ENCODE measurements at places on chromosomes 13 and 19.

- DNase-seq = no peak
These were observed 12.6 kb upstream of the DCLK1 start for GRCh38 chr13:36143738-36144137.

DNA sequence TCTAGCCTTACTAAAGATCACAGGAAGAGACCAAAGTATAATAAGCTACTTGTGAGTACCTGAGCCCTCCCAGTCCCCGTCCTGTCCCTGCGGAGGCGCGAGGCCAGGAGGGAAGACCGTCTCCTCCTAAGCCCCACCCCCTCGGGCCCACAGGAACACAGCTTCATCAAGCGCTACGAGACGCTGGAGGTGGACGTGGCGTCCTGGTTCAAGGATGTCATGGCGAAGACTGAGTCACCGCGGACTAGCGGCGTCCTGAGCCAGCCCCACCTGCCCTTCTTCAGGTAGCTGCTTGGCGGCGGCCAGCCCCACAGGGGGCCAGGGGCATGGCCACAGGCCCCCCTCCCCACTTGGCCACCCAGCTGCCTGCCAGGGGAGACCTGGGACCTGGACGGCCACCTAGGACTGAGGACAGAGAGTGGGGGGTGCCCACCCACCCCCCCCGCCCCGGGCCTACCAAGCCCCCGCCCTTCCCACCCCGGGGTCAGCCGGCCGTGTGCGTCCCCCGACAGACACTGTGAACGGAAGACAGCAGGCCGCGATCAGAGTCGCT is 2.4 kb upstream of the TGFBR3L start:
- no peak for DNase-seq

DNA sequence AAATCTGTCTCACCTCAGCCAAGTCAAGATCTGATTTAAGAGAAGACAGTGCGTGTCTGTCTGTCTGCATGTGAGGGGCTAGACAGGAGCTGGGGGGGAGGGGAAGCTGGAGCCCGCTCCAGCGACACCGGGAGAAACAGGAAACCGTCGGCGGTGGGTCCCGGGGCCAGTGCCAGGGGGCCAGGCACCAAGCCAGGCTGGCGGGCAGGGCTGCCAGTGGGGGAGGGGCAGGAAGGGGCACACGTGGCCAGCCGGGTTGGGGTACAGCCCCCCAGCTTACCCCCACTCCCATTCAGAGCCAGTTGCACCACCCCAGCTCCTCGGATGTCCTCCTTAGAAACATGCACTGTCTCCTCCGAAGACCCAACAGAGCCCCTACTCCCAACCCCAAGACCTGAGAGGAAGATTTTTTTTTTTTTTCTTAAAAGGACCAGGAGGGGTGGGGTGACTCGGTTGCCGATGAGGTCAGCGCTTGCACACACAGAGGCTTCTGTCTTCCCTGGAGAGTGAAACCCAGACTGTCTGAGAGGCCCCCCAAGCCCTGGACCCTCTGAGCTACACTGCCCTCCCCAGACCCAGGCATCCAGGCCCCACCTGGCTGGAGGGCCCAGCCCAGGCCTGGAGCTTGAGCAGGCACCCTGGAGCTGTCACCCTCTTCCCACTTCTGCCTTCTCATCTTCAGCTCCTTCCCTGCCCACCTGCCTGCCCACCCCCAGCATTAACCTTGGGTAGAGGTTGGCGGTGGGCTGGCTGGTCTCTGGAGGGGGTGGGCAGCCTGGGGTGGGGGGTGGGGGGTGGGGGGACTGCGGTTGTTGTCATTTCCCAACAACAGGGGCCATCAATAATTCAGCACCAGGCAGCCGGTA is 4.0 kb downstream of the ERF start:
- DNase-seq = no peak

DNA sequence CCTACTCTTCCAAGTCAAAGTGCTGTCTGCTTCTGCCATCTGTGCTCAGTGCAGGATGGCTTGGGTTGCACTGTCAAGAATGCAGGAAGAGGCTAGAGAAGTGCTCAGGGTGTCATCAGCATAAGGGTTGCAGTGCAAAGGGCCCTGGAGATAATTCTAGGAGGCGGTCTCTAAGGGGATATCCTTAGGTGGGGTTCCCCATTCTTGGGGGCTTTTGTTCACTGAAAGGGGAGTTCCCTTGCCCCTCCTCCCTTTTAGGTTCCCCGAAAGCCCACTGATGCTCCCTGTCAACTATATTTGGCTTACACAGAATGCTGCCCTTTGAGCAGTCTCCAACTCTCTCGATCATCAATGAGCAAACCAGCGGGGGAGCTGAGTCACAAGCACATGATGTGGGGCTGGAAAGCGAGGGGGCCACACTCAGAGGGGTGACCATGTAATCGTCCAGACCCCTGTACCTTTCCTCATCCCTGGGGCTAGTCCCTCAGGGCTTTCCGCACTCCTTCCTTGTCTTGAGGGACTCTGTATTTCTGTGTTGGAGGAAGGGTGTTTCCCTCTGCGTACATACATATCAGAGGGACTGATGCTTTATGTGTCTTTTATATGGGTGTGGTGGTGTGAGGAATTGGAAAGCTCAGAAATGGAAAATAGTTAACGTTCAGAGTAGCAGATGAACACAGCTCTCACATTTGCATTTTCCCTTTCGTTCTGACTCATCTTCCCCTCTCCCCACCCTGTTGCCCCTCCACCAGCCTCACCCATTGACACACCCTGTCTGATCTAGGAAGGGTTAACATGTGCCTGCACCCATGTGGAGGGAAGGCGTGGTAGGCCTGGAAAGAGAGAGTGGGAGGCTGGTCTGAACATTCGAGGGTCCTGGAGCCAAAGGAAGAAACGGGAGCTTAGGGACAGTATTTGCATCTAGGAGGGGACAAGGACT is 6.7 kb downstream of the ZBTB32 start:
- no peak for DNase-seq

GRCh38 chr13:67943116-67943515 is 713.0 kb upstream of the PCDH9 start:
- DNase-seq = no peak

DNA sequence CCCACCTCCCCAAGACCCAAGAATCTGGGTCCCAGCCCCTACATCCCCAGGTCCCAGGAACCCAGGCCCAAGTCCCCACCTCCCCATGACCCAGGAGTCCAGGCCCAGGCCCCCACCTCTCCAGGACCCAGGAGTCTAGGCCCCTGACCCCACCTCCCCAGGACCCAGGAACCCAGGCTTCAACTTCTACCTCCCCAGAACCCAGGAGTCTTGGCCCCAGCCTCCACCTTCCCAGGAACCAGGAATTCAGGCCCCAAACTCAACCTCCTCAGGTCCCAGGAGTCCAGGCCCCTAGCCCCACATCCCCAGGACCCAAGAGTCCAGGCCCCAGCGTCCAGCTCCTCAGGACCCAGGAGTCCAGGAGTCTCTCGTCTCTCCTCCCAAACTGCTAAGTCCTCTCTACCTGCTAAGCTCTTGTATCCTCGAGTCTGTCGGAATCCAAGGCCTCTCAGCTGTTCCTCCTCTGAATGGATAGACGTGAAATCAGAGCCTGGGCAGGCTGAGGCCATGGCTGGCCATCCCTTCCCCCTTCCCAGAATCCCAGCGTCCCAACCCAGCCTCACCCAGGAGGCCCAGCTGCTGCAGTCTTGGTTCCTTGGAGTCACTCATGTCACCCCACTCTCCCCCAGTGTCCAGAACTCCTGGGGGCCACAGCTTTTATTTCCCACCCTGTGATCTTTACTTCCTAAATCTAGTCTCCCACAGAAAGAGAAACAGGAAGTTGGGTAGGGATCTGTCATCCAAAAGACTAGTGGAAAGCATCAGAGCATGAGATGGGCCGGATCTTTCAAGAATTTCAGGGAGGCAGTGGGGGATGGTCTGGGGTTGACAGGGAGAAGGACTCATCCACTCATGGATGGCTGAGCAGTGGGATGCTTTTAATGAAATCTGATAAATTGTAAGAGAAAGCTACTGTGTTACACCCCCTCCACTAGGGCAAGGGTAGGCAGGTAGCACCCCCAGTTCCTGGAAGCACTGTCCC is at the start of gene CD209:
CD209 (minus strand) TSS at position 632 of the 982 bp plus-strand sequence; CDS start at position 609, 23 bp downstream.
- DNase-seq = no peak

DNA sequence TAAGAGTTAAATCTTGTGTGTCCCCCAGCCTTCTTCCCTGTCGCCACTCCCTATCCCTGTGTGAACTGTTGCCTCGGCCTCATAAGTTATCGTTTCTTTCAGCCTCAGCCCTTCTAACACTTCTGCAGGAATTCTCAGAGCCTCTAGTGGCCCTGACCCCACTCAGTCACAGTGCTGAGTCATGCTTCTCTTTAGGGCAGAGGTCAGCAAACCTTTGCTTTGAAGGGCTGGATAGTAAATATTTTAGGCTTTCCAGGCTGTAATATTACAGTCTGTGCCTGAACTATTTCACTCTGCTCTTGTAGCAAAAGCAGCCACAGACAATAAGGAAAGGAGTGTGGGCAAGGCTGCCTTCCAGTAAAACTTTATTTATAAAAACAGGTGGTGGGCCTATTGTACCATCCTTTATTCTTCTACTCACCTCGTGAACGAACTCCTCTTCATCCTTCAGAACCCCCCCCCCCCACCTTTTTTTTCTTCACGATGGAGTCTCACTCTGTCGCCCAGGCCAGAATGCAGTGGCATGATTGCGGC is 22.1 kb downstream of the MYO9B start:
- no peak for DNase-seq

DNA sequence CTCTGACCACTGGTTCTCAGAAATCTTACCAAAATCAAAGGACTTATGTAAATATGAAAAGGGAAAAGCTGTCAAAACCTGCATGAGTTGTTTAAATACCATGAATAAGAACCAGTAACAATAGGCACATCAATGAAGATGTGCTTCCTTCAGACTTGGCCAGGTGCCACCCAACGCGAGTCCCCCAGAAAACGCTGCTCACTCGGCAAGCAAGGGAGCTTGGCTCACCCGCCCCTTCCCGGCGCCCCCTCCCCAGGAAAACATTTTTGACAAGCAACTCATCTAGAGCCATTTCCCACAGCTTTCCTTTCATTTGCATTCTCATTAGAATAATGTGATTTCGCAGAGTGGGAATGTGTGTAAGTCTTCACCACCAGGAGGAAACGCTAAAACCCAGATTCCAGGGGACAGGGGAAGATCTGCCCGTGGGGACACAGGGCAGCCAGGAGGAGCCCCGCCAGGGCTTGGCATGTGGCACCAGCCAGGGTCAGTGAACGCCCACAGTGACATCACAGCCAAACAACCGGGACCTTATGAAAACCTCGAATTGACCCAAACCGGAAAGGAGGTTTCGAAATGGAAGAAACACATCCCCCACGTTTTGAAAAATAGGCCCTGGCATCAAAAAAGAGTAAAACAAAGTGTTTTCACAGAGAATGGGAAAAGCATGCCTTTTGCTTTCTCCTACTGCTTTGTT is 366.2 kb upstream of the TSHZ3 start:
- no peak for DNase-seq

- DNase-seq = no peak
These were observed 510.0 kb upstream of the KLF12 start for GRCh38 chr13:74644229-74644628.

GRCh38 chr19:2538096-2538757 is 62.3 kb downstream of the GADD45B start:
- no peak for DNase-seq

DNA sequence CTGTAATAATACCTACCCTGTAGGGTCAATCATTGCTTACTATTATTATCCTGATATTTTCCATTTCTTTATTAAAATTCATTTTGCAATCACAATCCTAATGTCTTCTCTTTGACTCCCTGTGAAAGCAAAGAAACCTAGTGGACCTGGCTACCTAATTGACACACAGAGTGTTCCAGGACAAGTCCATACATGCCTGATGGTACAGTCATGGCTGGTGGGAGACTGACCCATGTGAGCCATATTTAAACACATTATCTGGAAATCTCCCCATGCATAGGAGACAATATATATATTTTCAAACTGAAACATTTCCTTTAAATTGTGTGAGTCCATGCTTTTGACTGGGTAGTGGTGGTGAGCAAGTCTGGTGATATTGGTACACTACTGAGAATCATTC is 230.6 kb upstream of the DACH1 start:
- no peak for DNase-seq

GRCh38 chr19:5046339-5047039 is 77.6 kb downstream of the KDM4B start:
- no peak for DNase-seq

GRCh38 chr19:10390652-10391286 is 10.4 kb upstream of the TYK2 start:
- DNase-seq = peak; percentile 34

DNA sequence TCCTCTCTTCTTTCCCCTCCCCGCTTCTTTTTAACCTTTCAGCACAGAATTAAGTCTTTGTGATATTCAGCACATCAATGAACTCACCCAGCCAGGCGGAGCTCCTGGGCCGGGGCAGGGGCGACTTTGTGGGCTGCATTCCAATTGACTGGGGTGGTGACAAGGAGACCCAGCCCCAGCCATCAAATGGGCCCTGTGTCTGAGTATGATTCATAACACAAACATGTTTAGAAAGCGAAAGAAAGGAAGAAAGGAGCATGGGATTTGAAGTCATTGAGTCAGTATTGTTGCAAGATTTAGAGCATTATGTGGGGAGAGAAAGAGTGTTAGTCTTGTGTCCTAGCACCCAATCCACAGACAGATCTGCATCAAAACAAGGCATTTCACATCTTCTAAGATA is 185.3 kb downstream of the LHFPL6 start:
- no peak for DNase-seq

GRCh38 chr19:2246014-2246620 is 3.0 kb upstream of the AMH start:
- DNase-seq = no peak

GRCh38 chr13:107076801-107077200 is 508.9 kb upstream of the ARGLU1 start:
- no peak for DNase-seq

DNA sequence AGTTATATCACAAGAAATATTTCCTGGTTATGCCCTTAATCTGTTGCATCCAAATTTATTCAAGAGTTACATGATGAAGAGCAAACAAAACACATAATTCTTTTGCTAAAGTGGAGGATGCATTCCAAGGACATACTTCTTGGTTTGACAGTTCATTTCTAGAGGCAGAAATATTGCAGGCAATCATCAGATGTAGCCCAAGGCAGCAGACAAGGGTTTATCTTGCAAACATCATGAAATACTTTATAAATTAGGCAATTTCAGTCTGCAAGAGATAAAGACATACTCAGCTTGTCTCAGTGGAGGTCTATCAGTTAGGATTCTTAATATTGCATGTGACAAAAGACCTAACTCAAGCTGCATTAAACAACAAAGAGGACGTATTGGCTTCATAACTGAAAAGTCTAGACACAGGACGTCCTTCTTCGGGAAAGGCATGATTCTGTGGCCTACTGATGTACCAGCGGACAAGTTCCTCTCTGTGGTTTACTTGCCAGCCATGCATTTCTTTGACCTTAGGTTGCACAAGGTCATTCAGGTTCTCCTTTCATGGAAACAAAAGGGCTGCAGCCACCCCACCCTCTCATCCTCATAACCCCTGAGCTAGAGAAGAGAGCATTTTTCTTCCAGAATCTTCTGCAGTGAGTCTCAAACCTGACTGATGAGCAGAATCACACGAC is 204.1 kb downstream of the KATNAL1 start:
- no peak for DNase-seq
